ENCODE measurements at places on chromosomes 7 and 10. TPM values are rescaled to one million over a fixed set of nuclear protein-coding genes. Genes with fewer than 3 reads are reported as not detected.

Gene DUSP5
- 10.4 TPM for total RNA-seq

Gene EVX1
- 0.21 TPM for total RNA-seq

Gene MALSU1
- 46.8 TPM for total RNA-seq

Gene AKR1C8
- total RNA-seq, result not detected

Gene MYOZ1
- not detected for total RNA-seq

Gene CALN1
- 1.5 TPM for total RNA-seq

Gene GPR146
- 40.8 TPM for total RNA-seq

Gene SMO
- 94.6 TPM for total RNA-seq

Gene LRRC18
- not detected for total RNA-seq

Gene KCNH2
- total RNA-seq, result 9.1 TPM

Gene HTR5A
- not detected for total RNA-seq

Gene GNGT1
- not detected for total RNA-seq

Gene NANOS1
- 0.29 TPM for total RNA-seq

Gene CARD11
- total RNA-seq, result 1.0 TPM

Gene H2BK1
- total RNA-seq, result 4.4 TPM

Gene KAZALD1
- 34.6 TPM for total RNA-seq

Gene APBB1IP
- total RNA-seq, result not detected

Gene AOC1
- total RNA-seq, result 0.26 TPM

Gene UCMA
- total RNA-seq, result not detected

Gene BAIAP2L1
- 2.1 TPM for total RNA-seq

Gene SEMA3E
- total RNA-seq, result 15.8 TPM

Gene STAG3
- not detected for total RNA-seq

Gene HOXA2
- 1.8 TPM for total RNA-seq

Gene LBX1
- not detected for total RNA-seq

Gene NUDT1
- 13.1 TPM for total RNA-seq

Gene PAPOLB
- total RNA-seq, result 0.29 TPM

Gene ASAH2
- total RNA-seq, result not detected

Gene ANLN
- 0.55 TPM for total RNA-seq

Gene TRIP6
- total RNA-seq, result 73.8 TPM

Gene HYAL4
- total RNA-seq, result not detected

Gene TRIM24
- 20.6 TPM for total RNA-seq

Gene SSBP1
- total RNA-seq, result 85.4 TPM

Gene MYH16
- total RNA-seq, result not detected

Gene ZNF117
- total RNA-seq, result 12.6 TPM

Gene WDR86
- 26.7 TPM for total RNA-seq

Gene TLX1
- not detected for total RNA-seq
